Left ventricle myocardium superior (tissue), 1 donor: ENCODE measurements at places on chromosomes 16 and 17. TPM values are rescaled to one million over a fixed set of nuclear protein-coding genes. Genes with fewer than 3 reads are reported as not detected.

- DNase-seq: no peak
Observed at GRCh38 chr16:78679546-78679945, 580.1 kb downstream of the WWOX start.

Gene CFAP97D1
- not detected for total RNA-seq

- no peak for DNase-seq
Observed at GRCh38 chr17:4942760-4943508, 2.9 kb downstream of the RNF167 start.

- DNase-seq: no peak
Observed at GRCh38 chr16:83513008-83513755, 294.6 kb upstream of the HSBP1 start.

Gene CRHR1
- not detected for total RNA-seq

DNA sequence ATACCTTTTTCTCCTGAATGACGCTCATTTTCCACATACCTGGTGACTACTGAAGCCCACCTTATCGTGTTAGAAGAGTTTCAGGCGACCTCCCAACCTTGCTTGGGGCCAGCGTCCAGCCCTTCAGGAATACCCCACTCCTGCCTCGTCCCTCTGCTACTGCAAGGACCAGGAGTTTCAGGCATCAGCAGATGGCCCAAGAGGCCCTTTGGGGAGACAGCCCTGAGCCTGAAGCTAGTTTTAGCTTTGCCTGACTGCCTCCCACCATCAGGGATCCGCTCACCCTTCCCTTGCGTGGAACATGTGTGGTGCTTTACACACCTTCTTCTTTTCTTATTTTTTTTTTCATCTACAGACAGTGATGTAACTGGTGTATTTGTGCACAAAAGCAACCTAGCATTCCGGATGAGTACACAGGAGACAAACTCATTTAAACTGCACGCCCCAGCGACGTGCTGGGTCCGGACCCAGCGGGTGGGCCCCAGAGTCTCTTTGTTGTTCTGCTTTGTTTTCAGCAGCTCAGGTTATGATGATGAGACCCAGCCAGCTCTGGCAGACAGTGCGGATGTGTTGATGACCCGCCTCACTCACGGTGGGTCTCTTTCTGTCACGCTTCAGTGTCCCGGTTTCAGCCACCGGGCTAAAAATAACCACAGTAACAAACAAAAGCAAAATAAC lies 242.4 kb downstream of the C16orf95 start:
- no peak for DNase-seq

- peak; percentile 66 for DNase-seq
Observed at GRCh38 chr16:85982563-85982939, 83.6 kb downstream of the IRF8 start.

DNA sequence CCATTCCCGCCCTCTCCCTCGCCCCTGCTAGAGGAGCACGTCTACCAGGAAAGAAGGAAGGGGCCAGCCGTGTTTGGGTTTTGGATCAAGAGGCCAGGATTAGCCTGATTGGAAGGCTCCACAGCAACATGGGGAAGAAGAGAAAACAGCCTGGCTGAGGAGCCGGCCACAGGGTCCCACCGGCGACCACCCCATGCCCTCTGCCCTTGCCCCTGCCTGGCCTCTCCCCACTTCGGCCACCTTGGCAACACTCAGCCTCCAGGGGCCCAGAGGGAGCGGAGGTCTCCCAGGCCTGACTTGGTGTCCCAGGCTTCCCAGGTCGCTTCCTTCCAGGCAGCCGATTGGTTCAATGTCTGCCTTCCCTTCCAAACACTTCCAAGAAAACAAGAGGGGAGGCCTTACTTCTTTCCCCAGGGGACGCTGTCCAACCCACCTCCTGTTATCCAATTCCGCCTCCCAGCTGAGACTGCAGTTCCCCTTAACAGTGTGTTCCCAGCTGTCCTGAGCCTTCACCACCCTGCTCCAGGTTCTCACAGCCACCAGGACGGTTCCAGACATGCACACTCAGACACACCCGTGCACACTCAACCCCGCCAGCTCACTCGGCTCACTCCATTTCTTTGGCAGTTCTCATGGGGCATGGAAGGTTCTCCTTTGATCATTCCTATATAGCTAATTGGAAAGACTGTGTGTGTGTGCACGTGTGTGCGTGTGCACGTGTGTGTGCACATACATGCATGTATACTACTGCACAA lies 65.4 kb downstream of the RBFOX3 start:
- DNase-seq: no peak

Gene CACNG4
- total RNA-seq: not detected

Gene CD300H
- total RNA-seq: not detected

GRCh38 chr16:11389631-11390565 lies 44.6 kb downstream of the RMI2 start:
- DNase-seq: peak; percentile 23

Gene ADAD2
- not detected for total RNA-seq

DNA sequence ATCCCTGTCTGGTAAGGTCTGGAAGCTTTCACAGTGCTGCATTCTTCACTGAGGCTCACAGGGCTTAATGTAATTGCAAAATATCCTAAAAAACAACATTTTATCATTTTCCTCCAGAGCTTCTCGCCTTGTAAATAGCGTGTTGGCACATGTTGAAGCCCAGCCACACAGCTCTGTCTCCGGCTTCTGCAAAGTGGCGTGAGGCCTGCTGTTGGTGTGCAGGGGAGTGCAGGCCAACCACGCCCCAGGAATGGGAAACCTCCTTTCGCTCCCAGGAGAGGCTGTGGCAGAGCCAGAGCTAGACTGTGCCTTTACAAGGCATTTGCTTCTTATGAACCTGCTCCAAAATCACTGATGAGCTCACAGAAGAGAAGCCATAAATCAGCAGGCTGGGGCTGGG lies 248.2 kb upstream of the MAF start:
- DNase-seq: no peak

DNA sequence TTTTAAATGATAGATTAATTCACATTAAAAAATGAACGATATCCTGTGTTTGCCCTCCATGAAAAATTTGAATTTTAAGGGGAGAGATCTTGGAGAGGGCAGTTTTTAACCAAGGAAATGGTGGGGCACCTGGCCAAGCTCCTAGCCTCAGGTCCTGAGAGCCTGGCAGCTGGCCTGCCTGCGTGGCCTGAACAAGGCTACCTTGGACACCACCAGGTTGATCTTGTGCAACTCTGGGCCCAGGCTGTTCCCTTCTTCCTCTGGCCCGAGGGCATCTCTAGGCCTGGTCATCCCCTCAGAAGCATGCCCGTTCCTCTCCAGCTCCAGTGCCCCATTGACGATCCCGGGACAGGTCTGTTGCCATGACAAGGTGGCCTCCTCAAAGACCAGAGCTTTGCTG lies 33.4 kb upstream of the LONP2 start:
- no peak for DNase-seq

- no peak for DNase-seq
Observed at GRCh38 chr17:81488276-81488860, 24.2 kb downstream of the ACTG1 start.

Gene ABCA3
- total RNA-seq: 7.7 TPM

Gene PPY
- total RNA-seq: not detected

GRCh38 chr16:85302018-85302847 lies 190.0 kb upstream of the CIBAR2 start:
- DNase-seq: no peak

DNA sequence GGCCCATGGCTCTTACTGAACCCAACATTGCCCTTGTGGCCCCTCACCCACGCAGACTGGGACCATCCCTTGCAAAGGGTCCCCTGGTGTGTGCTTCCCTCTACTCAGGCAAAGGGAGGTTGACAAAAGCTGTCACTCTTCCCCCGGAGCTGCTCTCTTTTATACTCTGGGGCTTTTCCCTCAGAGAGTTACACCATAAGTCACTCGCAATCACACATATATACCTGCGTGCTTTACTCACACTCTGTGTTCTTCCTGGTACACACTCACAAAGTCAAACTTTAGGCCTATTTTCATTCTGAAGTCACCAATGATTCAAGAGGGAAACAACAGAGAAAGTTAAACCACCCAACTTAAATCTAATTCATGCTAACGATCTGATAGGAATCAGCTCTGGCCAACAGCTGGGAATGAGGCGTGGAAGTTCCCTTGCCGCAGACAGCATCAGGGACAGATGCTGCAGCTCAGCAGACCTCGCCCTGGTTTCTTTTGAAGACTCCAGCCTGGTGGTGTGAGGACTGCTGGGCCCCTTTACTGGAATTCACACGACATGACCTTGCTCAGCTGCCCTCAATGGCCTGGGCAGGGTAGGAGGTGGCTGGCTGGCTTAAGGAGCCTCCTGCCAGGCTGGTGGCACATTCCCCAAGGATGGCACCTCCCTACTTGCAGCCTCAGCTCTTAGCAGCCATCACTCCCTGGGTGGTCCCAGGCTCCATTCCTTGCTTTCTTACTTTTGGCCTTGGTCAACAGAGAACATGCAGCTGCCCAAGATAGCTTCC lies 27.3 kb downstream of the HIC1 start:
- DNase-seq: no peak

Gene KRTAP2-3
- total RNA-seq: not detected

Gene GRAP
- total RNA-seq: 2.2 TPM

Gene TBC1D3D
- not detected for total RNA-seq

Gene ITGAL
- total RNA-seq: 3.3 TPM

GRCh38 chr16:11691235-11691634 lies 23.0 kb downstream of the SNN start:
- DNase-seq: no peak
